ENCODE measurements at places on chromosomes 11 and 22. TPM values are rescaled to one million over a fixed set of nuclear protein-coding genes. Genes with fewer than 3 reads are reported as not detected.

Gene MRGPRE
- total RNA-seq, result not detected

Gene LGR4
- total RNA-seq, result 27.6 TPM

Gene NTM
- 43.3 TPM for total RNA-seq

Gene NEFH
- under 0.01 TPM for total RNA-seq

Gene MN1
- total RNA-seq, result 3.1 TPM

Gene ACRV1
- not detected for total RNA-seq

Measured in regular cardiac myocyte (primary cell).